Karpas-422 (cell line): ENCODE measurements at places on chromosomes 6 and 20.

DNA sequence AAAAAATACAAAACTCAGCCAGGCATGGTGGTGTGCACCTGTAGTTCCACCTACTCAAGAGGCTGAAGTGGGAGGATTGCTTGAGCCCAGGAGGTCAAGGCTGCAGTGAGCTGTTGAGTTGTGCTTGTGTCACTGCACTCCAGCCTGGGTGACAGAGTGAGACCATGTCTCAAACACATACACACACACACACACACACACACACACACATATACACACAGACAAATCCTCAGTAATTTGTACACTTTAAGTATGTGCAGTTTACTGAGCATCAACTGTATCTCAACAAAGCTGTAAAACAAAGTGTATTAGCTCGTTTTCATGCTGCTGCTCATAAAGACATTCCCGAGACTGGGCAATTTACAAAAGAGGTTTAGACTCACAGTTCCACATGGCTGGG lies 7.3 kb downstream of the TFB1M start:
- H3K4me3 ChIP-seq: no peak overlapping the region
- no peak overlapping the region for H3K27ac ChIP-seq
- DNase-seq: no peak
- peaks cover 9% of the 10 kb centered on the region for H3K4me1 ChIP-seq
- no peaks in the 10 kb centered on the region for H3K27me3 ChIP-seq
- peaks cover 78% of the 10 kb centered on the region for H3K36me3 ChIP-seq

DNA sequence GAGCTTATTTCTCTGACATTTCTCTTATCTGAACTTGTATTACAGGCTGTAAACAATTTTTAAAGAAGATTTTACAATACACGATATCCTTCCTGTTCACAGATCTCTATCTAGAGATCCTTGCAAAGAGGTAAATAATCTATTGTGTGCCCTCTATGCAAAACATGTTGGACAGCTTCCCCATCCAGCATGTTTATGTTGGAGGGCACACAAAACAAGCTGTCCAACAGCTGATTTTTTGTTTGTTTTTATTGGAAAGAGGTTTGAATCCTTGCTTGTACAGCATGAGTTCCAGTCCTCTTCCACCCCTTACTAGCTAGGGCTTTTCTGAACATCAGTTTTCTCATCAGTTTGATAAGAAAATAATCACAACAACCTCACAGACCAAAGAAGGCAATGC lies 62.3 kb upstream of the SYNDIG1 start:
- H3K4me1 ChIP-seq: no peaks in the 10 kb centered on the region
- no peak overlapping the region for H3K27ac ChIP-seq
- no peak for DNase-seq
- H3K36me3 ChIP-seq: no peaks in the 10 kb centered on the region
- H3K27me3 ChIP-seq: no peaks in the 10 kb centered on the region

- H3K4me3 ChIP-seq: no peak overlapping the region
- DNase-seq: no peak
- no peak overlapping the region for H3K27ac ChIP-seq
- H3K4me1 ChIP-seq: no peaks in the 10 kb centered on the region
Observed at GRCh38 chr20:49823152-49823847, 10.7 kb downstream of the SLC9A8 start.

DNA sequence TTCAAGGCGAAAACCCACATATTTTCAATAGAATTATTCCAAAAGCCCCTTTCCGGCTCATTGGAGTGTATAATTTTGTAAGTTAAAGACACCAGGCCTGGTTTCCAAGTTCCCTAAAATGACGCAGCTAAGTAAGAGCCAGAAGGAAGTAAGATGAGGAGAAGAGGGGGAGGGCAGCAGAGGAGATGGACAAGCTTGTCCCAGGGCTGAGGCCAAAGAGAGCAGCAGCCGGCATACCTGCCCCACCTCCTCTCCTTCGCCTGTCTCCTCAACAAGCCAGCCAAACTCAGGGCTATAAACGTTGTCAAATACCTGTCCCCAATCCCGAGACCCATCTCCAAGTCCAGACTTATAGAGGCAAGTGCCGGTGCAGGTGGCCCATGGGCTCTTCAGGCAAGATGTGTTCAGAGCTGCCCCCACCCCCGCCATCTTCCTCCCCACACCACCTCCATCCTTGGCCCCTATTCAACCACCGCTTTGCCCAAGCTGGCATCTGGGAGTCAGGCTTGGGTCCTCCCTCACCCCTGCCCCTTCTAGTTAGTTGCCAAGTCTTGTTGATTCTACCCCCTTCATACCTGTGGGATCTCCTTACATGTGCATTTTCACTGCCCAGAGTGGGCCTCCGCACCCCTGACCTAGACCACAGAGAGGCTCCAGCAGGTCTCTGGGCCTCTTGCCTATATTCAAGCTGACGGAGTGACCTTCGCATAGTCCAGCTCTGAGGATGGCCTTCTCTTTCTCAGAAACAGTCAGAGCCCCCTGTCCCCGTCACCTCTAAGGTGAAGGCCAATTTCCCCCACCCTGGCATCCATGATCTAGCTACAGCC lies 75.7 kb upstream of the SIRPA start:
- no peak overlapping the region for H3K27ac ChIP-seq
- no peaks in the 10 kb centered on the region for H3K27me3 ChIP-seq
- H3K4me3 ChIP-seq: no peak overlapping the region
- peaks cover 15% of the 10 kb centered on the region for H3K4me1 ChIP-seq
- no peak for DNase-seq
- H3K36me3 ChIP-seq: no peaks in the 10 kb centered on the region

- no peak for DNase-seq
- no peaks in the 10 kb centered on the region for H3K36me3 ChIP-seq
- no peak overlapping the region for H3K27ac ChIP-seq
- H3K4me1 ChIP-seq: no peaks in the 10 kb centered on the region
- H3K27me3 ChIP-seq: no peaks in the 10 kb centered on the region
Observed at GRCh38 chr6:66731310-66731709, 1024.3 kb upstream of the EYS start.

GRCh38 chr6:6926856-6927255 lies 180.9 kb upstream of the RREB1 start:
- DNase-seq: no peak
- no peaks in the 10 kb centered on the region for H3K27me3 ChIP-seq
- H3K4me3 ChIP-seq: no peak overlapping the region
- no peak overlapping the region for H3K27ac ChIP-seq
- peaks cover 8% of the 10 kb centered on the region for H3K4me1 ChIP-seq
